Stimulated activated CD4-positive, alpha-beta T cell treated with anti-CD3 and anti-CD28 coated beads, Interleukin-2, amount 100 ng/mL, for 24 hours (primary cell): ENCODE measurements at places on chromosomes 1 and 21.

DNA sequence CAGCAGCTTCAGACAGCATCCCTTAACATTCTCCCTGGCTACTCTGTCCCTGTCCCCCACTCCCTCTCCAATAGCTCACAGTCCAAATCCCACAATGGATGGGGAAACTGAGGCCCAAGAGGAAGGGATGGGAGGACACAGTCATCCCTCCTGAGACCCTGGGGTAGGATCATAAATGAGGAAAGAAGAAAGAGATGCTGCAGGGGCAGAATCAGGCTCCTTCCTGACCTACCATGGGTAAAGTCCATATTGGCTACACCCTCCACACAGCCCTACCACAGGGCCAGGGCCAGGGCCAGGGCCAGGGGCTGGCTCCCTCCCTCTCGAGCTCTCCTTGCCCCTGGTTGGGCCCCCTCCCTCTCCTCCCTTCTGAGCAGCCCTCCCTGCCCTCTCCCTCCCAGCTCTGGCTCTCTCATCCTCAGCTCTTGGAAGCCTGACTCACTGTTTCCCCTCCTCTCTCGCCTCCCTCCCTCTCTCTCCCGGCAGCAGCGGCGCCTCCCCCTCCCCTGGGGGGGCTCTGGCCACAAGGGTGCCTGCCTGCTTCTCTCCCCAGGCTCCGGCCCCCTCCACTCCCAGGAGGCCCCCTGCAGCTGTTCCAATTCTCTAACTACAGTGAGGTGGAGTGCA, 4.9 kb downstream of the AHDC1 start:
- DNase-seq = peak; percentile 52

- no peak for DNase-seq
Measured at GRCh38 chr1:180584869-180585268, 26.1 kb downstream of the OVAAL start.

- DNase-seq = no peak
Measured at GRCh38 chr1:207798847-207799246, 47.0 kb downstream of the CD46 start.

- no peak for DNase-seq
Measured at GRCh38 chr1:54126271-54126815, 26.5 kb downstream of the CDCP2 start.
